ENCODE measurements at places on chromosomes 1 and 21.

DNA sequence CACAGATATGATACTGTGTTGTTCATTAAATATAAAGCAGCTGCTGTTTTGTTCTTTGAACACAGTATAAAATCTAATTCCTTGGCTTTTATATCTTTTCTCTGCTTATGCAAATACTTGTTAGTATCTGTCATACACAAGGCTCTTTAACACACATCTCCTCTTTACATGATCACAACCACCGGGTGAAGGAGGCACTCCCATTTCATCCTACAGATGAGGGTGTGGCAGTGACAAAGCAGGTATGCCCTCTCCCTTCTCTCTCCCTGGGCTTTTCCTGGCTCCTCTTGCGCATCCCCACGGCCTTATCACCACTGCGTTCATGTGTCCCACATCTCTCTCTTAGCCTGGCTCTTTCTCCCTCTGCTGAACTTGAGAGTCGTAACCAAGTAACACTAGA is 38.2 kb downstream of the JUN start:
- no peak for DNase-seq

GRCh38 chr1:101109791-101110190 is 84.2 kb upstream of the DPH5 start:
- no peak for DNase-seq

DNA sequence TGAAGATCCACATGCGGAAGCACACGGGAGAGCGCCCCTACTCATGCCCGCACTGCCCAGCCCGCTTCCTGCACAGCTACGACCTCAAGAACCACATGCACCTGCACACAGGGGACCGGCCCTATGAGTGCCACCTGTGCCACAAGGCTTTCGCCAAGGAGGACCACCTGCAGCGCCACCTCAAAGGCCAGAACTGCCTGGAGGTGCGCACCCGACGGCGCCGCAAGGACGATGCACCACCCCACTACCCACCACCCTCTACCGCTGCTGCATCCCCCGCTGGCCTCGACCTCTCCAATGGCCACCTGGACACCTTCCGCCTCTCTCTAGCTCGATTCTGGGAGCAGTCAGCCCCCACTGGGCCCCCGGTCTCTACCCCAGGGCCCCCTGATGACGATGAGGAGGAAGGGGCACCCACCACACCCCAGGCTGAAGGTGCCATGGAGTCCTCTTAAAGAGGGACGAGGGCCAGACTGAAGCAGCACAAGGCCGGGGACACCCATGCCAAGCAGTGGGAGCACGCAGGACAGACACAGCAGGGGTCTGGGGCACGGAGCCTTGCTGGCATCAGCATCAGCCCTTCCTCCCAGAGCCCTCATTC is 13.7 kb downstream of the ZBTB7B start:
- peak; percentile 88 for DNase-seq

DNA sequence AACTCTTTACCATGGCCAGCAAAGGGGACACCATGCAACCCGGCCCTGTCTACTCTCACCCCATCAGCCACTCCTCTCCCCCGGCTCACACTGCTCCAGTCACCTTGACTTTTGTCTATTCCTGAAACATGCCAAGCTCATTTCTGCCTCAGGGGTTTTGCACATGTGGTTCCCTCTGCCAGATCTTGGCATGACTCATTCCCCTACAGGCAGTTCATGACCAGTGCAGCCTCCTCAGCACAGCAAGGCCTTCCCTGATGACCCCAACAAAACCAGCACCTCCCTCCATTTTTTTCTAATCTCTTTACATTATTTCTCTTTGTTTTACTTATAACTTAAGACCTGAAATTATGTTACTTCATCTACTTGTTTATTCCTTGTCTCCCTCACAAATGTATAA is 58.6 kb upstream of the GJB5 start:
- DNase-seq: no peak

DNA sequence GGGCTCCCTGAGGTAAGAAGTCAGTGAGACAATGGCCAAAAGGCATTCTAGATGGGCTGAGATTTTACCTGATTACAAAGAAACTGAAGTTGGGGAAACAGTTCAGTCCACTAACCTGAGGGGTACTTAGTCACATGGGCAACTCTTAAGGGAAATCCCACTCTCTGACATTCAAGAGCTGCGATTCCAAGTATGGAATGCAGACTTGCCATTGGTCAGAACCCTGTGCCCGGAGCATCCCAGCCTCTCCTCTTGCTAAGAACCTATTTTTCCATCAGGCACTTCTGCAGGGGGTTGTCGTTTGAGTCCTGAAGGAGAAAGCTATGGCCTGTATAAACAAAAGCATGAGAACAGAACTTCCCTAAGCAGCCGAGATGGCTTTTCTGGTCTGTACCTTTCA is 434.9 kb upstream of the DAB1 start:
- no peak for DNase-seq

DNA sequence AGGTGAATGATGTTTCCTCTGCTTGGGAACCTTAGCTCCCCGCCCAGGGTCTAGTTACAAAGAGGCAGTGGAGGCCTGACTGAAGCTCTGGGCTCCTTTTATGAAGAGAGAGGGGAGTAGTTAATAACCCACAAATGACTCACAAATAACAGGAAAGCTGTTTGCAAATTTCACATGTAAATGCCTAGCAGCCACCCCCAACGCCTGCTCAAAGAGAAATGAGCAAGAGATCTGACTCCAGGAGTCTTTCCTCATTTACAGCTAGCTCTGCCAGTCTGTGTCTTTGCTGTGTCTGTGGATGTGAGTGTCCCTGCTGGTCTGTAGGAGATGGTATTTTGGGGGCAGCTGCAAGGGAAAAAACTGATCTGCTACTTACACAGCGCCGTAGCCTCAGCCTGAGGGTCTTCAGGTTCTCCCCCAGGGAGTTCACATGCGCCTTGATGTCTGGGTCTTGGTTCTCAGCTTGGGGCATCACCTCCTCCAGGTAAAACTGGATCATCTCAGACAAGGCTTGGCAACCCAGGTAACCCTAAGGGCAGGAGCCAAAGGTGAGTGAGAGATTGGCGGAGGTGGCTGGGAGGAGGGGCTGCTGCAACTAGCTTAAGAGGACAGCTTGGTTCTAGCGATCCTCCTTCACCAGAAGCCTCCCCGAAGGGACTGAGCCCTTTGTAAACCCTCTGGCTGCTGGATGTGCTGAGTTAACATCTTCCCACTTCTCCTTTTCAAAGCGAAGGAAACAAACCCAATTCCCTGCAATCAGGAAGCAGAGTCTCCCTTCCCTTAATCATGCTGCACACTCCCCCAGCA is at the start of gene IL19:
IL19 (plus strand) TSS at position 243 of the 807 bp plus-strand sequence. CDS start 65,890 bp downstream, outside the sequence.
- no peak for DNase-seq

DNA sequence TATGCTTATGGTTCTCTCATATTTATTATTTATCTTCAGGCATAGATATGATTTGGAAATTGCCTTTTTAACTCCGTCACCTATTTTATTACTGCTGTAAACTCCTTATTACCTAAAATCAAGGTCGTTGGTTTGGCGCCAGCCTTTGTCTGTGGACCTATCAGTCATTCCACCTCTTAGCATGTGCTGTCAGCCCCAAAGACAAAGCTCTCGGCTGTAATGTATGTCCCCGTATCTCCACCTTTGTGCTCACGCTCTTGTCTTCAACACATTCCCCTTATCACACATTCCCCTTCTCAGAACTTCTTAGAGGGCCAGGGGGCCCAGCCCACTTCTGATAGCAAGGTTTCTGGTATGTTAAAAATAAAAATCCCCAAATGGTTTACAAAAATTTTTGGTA is 342.2 kb downstream of the RYR2 start:
- DNase-seq: no peak

DNA sequence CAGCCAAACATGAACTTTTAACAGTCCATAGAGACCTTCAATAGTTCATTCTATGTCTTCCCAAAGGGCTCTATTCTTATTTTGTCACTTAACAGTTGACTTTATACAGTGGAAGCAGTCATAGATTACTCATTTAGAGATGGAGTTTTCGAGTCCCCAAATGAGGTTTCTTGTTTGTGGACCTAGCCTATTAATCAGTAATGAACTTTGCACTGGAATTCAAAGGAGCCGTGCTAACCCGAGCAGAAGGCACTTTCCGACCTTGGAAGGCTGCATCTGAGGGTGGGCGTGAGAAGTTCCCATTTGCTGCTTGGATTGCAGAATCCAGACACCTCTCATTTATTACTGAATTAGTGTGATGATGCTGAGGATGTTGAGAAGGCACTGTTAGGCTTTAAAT is 46.4 kb downstream of the TTC39A start:
- DNase-seq: no peak

GRCh38 chr1:156627313-156627880 is 8.2 kb downstream of the HAPLN2 start:
- no peak for DNase-seq

GRCh38 chr1:166488327-166488726 is 321.5 kb upstream of the FAM78B start:
- DNase-seq: no peak

DNA sequence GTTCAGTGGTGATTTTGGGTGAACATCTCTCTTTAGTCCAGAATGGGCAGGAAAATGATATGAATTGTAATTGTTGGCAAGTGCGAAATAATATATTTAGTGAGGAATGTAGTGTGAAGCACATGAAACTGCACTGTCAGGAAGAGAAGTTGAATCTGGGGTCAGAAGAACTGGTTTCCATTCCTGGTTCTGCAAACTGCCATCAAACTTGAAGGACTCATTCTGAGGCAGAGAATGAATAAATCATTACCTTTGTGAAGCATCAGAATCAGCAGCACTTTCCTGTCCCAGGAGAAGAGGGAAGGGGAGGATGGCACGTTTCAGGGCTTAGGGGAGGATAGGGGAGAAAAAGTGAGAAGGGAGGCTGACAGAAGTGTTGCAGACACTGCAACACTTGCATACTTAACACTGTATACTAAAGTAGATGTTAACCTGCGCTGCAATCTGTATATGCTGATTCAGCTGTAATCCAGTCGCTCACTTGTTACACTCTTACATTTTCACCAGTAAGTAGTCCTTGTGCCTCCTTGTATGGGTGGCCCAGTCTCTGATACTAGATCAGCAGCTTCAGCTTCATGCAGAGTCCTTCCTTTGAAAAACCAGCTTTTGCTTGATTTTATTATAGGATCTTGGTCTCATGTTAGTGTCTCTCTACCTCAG is 10.5 kb upstream of the RPTN start:
- no peak for DNase-seq

- no peak for DNase-seq
Measured at GRCh38 chr1:21520899-21521716, 11.9 kb downstream of the ALPL start.

- DNase-seq: peak; percentile 55
Measured at GRCh38 chr21:46211786-46212720, 16.5 kb downstream of the LSS start.

- no peak for DNase-seq
Measured at GRCh38 chr1:92927870-92928269, 33.4 kb downstream of the DIPK1A start.

- DNase-seq: no peak
Measured at GRCh38 chr1:38787041-38787440, 72.5 kb downstream of the RRAGC start.

DNA sequence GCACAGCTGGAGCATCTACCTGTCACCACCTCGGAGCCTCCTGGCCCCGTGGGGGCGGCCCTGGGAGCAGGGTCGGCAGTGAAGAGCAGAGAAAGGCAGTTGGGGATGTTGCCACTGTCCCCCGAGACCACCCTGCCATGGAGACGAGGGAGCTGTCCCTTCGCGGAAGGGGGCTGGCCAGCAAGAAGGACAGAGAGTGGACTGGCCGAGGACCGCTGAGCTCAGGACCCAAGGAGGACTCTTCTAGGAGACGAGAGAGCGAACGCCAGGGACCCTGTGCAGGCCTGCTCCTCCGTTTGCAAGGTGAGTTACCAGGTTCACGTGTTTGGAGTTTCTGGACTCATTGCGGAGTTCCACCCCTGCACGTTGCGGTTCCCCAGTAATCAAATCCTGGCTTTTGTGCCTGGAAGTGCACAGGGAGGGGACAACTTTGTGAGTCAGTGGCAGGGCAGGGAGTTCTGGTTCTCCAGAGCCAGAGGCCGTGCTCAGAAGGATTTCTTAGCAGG is 5.6 kb upstream of the POFUT2 start:
- DNase-seq: no peak

GRCh38 chr1:25875154-25875855 is at the start of gene PAQR7:
TSS of gene PAQR7 (minus strand) at chr1:25875708. CDS start at chr1:25863839, 11,869 bp downstream.
- peak; percentile 93 for DNase-seq

DNA sequence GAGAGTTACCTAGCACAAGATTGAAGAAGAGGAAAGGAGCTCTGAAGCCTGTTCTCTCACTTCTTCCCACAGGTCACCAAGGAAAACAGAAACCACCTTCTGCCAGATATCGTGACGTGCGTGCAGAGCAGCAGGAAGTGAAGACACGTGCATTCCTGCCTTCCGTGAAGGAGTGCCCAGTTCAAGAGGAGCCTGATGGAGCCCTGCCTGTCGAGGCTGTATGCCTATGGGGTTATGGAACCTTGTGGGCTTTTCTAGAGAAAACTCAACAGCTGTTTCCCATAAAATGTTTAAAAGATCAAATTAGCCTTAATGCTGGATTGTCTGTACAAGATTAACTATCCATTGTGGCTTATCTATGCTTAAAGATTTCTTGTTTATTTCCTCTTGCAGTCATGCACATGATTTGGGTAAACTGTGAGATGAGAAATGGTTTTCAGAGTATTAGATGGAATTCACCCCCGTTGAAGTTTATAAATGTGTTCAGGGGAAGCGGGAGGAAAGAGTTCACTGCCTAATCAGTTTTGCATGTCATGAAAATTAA is 27.8 kb downstream of the NTPCR start:
- DNase-seq: no peak

DNA sequence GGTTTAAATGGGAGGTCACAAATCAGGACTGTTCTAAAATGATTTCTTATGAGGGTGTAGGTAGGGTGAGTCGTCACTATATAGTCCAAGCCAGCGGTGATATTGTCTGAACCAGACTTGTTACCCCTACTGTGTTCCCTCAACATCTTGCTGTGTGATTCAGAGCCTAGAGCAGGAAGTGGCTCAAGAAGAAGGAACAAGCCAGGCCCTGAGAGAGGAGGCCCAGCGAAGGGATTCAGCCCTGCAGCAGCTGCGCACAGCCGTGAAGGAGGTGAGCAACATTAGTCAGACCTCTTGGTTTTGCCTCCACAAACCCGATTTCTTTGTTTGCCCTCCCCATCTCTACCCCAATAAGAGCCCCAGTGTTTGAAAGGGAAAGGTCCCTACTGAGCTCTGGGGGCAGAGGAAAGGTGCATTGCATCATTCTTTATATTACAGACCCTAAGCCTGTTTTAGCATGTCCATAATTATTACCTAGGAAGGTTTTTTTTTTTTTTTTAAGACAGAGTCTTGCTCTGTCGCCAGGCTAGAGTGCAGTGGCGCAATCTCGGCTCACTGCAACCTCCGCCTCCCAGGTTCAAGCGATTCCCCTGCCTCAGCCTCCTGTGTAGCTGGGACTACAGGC is 5.0 kb upstream of the SH3BGRL3 start:
- DNase-seq: peak; percentile 82

Data from spleen (tissue), 13 donors.